Activated CD8-positive, alpha-beta memory T cell treated with anti-CD3 and anti-CD28 coated beads for 48 hours (primary cell): ENCODE measurements at places on chromosomes 4 and X.

- DNase-seq: no peak
Observed at GRCh38 chr4:95857761-95858160, 17.9 kb downstream of the PDHA2 start.

DNA sequence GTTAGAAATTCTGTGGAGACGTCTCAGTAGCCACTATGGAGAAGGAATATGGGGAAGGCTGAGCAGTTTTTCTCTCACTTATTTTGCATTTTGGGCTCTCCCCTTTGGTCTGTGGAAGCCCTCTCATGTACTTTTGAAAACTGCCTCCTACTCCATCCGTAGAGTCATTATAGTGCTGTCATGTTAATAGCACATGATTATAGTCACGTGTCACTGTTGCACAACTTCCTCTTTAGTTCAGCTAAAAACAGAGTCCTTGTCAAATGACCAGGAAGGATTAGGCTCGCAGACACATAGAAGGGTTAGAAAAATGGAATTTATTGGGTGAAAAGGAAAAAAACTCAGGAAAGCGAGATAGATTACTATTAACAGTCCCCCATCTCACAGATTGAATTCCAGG, 258.2 kb upstream of the CXorf51A start:
- DNase-seq: no peak

GRCh38 chr4:113371111-113371510, 321.7 kb downstream of the ANK2 start:
- no peak for DNase-seq

- DNase-seq: peak; percentile 8
Observed at GRCh38 chr4:112817933-112818593, 181.1 kb downstream of the LARP7 start.

DNA sequence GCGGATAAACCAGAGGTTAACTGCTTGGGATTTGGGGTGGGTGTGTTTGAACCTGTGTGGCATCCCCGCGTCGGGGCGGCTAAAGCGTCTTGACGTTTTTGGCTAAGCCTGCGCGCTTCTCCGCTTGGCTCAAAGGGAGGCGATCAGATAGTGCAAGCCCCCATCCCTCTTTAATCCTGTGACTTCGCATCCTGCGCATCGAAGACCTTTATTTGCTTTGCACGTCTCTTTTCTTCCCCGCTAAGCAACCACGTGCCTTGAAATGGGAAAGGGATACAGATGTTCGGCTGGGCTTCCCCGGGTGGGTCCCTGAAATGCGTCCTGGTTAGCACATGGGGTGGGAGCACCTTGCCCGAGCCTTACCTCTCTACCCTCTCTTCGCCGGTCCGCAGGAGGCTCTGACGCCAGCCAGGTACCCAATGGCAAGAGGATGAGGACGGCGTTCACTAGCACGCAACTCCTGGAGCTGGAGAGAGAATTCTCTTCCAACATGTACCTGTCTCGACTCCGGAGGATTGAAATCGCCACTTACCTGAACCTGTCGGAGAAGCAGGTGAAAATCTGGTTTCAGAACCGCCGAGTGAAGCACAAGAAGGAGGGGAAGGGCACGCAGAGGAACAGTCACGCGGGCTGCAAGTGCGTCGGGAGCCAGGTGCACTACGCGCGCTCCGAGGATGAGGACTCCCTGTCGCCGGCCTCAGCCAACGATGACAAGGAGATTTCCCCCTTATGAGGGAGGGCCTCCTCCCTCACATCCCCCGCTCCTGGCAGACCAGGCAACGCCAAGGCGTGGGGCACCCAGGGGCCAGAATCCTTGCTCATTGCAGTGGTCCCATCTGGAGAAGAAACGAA, 1.5 kb downstream of the GSX2 start:
- DNase-seq: no peak

DNA sequence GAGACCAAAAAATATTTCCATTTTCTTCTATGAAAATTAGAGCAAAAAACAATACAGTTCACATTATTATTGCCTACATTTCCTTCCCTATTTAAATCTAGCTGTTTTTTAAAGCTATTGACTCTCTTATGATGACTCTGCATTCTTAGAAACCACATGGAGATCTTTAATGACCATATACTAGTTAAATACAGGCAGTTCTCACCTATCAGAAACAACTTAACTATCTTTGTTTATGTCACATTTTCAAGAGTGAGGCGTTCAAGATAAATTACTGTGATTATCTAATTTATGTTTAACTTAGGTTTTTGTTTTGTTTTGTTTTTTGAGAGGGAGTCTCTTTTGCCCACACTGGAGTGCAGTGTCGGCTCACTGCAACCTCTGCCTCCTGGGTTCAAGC, 3.0 kb downstream of the CISD2 start:
- DNase-seq: no peak
